Astrocyte (in vitro differentiated cells and primary cell): ENCODE measurements at places on chromosomes 12 and 14. TPM values are rescaled to one million over a fixed set of nuclear protein-coding genes. Genes with fewer than 3 reads are reported as not detected.
A peak's percentile ranks its signal among the peaks of the same experiment; 100 is the strongest.

Gene RPL10L
- total RNA-seq = not detected in 2 replicates

GRCh38 chr14:95518045-95518751 is 1.7 kb upstream of the SYNE3 start:
- H3K36me3 ChIP-seq = no peaks in the 10 kb centered on the region
- peaks cover 53% of the 10 kb centered on the region for H3K4me1 ChIP-seq
- no peak overlapping the region for H3K27ac ChIP-seq
- no peak overlapping the region for H3K4me3 ChIP-seq

GRCh38 chr14:85856430-85856829 is 326.5 kb downstream of the FLRT2 start:
- no peak overlapping the region for H3K27ac ChIP-seq
- H3K36me3 ChIP-seq = no peaks in the 10 kb centered on the region
- no peak overlapping the region for H3K4me3 ChIP-seq
- H3K4me1 ChIP-seq = no peaks in the 10 kb centered on the region

Gene MYF6
- not detected in 2 replicates for total RNA-seq

DNA sequence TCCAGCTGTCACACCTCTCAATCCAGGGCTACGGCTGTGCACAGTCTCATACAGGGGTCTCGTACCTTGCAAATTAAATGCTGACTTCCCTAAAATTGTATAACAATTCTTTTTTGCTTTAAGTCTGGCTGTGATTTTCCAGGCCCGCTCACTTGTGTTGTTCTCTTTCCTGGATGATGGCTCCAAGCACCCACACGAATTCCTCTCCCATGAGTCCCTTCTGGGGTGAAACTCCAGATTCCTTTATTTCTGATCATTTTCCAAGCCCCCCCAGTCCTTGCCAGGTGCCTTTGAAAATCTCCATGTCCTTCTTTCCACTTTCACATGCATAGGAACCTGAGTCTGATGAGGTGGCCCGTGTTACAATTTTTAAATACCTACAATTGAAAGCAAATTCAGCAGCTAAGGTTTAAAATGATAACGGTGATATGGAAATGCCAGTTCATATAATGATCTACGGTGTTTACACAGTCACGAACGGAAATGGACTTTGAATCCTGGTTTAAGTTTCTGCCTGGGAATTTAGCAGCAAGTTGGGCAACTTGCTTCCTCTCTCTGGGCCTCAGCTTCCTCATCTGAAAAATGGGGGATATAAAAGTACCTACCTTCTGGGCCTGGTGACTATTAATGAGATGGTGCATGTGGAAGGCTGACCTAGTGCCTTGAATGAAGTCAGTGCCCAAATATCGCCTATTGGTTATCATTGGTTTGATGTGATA is 85.5 kb downstream of the STAB2 start:
- no peaks in the 10 kb centered on the region for H3K36me3 ChIP-seq
- no peak overlapping the region for H3K4me3 ChIP-seq
- H3K4me1 ChIP-seq = no peaks in the 10 kb centered on the region
- H3K27me3 ChIP-seq = no peaks in the 10 kb centered on the region

DNA sequence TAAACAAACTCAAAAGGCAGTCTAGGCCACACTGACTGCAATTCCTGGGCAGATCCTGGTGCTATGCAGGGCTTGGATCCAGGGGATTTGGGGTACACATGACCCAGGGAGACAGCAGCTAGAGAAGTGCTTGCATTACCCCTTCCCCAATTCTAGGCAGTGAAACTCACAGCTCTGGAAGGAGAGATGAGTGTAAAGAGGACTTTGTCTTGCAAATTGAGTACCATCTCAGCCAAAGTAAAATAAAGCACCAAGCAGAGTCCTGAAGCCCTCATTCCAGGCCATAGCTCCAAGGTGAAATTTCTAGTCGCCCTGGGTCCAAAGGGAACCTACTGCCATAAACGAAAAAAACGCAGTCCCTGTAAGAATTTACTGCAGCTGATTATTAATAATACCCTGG is 644.9 kb upstream of the FLRT2 start:
- H3K4me3 ChIP-seq = no peak overlapping the region
- no peaks in the 10 kb centered on the region for H3K4me1 ChIP-seq
- H3K27ac ChIP-seq = no peak overlapping the region
- DNase-seq = no peak

Gene SLC25A47
- not detected in 2 replicates for total RNA-seq

- H3K36me3 ChIP-seq = peaks cover 21% of the 10 kb centered on the region
- H3K27ac ChIP-seq = peak overlapping the region; percentile 95
- DNase-seq = peak; percentile 91
- H3K4me3 ChIP-seq = no peak overlapping the region
- H3K4me1 ChIP-seq = peaks cover 72% of the 10 kb centered on the region
- no peaks in the 10 kb centered on the region for H3K27me3 ChIP-seq
Measured at GRCh38 chr12:109947521-109947920, 47.4 kb downstream of the TCHP start.

DNA sequence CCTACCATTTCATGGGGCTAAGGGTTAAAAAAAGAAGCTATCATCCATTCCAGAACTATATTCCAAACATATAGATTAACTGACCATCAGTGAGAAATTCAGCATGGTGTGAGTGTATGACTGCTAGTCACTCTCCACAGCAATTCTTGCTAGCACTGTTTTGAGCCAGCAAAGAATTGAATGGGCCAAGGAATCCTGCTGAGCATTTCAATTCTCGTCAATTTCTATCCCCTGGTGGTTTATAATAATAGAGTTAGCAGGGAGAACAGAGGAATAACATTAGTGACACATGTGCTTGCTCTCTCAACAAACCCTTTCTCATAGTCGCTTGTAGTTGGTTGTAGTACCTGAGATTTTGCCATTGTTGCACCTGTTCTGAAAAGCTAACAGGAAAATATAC is 7.2 kb downstream of the MBIP start:
- peaks cover 17% of the 10 kb centered on the region for H3K36me3 ChIP-seq
- H3K27ac ChIP-seq = no peak overlapping the region

- no peak overlapping the region for H3K4me3 ChIP-seq
- peaks cover 18% of the 10 kb centered on the region for H3K4me1 ChIP-seq
- no peaks in the 10 kb centered on the region for H3K27me3 ChIP-seq
Measured at GRCh38 chr14:100303925-100304324, 2.3 kb downstream of the SLC25A29 start.

DNA sequence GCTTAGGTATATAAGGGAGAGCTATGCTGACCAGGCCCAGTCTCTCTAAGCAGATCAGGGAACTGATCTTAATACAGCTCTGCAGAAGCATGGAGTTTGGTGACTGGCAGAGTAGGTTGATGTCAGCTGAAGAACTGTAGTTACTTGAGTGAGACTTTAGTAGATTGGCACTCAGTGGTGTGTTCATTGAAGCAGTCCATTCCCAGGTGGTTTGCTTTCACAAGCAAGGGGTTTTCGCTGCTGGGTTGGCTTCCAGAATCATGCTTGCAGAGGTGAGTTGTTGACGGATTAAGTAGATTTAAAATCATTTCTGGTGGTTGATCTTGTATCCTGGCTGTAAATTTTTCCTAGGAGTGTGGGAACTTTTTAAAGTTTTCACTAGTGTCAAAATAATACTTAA is 6.5 kb upstream of the DHRS7 start:
- H3K36me3 ChIP-seq = no peaks in the 10 kb centered on the region
- H3K4me3 ChIP-seq = no peak overlapping the region
- no peak for DNase-seq

Gene LGR5
- total RNA-seq = 0.29 and 0.32 TPM in 2 replicates

- DNase-seq = no peak
- no peak overlapping the region for H3K27ac ChIP-seq
- H3K36me3 ChIP-seq = no peaks in the 10 kb centered on the region
Measured at GRCh38 chr14:58631732-58632131, 6.0 kb upstream of the DACT1 start.

GRCh38 chr12:62632411-62632918 is 165.8 kb downstream of the MON2 start:
- H3K36me3 ChIP-seq = no peaks in the 10 kb centered on the region
- H3K27ac ChIP-seq = peak overlapping the region; percentile 28
- peak; percentile 25 for DNase-seq
- H3K4me3 ChIP-seq = peak overlapping the region; percentile 62

DNA sequence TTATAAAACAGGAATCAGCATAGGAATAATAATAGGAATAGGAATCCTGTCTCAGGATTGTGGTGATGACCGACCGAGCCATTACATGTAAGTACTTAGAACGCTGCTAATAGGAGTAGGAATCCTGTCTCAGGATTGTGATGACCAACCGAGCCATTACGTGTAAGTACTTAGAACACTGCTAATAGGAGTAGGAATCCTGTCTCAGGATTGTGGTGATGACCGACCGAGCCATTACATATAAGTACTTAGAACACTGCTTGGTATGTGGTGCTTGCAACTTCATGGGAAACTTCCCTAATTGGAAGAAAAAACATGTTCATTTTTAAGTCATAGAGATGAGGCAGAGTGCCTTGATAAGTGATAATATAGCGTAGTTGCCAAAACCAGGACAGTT is 30.0 kb downstream of the ELK3 start:
- no peak overlapping the region for H3K4me3 ChIP-seq
- H3K27me3 ChIP-seq = no peaks in the 10 kb centered on the region
- peaks cover 39% of the 10 kb centered on the region for H3K36me3 ChIP-seq
- peak; percentile 48 for DNase-seq
- H3K27ac ChIP-seq = no peak overlapping the region

Gene REP15
- total RNA-seq = 2.1 and 3.8 TPM in 2 replicates

GRCh38 chr14:104462651-104463630 is 116.6 kb upstream of the C14orf180 start:
- peaks cover 11% of the 10 kb centered on the region for H3K27me3 ChIP-seq
- H3K4me1 ChIP-seq = no peaks in the 10 kb centered on the region
- H3K36me3 ChIP-seq = no peaks in the 10 kb centered on the region
- H3K4me3 ChIP-seq = no peak overlapping the region
- no peak overlapping the region for H3K27ac ChIP-seq

- no peak overlapping the region for H3K27ac ChIP-seq
- no peaks in the 10 kb centered on the region for H3K4me1 ChIP-seq
- H3K27me3 ChIP-seq = peaks cover 60% of the 10 kb centered on the region
- no peak for DNase-seq
Measured at GRCh38 chr14:56816574-56817391, 6.5 kb upstream of the OTX2 start.

DNA sequence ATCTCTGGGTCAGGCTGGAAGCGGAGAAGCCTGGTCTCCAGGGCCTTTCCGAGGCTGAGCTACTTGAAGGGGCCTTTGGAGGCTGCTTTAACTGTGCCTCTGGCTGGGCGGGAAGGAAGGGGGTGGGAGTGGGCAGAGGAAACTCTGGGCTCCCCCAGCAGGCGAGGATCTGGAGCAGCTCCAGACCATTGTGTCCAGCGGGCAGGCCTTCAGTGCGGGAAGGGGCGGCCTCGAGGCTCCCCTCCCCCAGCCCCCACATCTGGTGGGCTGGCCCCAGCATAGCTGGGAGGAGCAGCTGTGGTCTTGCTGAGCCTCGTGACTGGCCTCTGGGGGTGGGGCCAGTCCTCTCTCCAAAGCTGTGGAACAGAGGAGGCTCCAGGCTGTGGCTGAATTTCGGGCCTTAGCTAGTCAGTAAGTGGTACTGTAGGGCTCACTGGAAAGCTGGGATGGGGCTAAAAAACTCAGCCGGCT is 3.4 kb downstream of the TAMALIN start:
- no peak overlapping the region for H3K4me3 ChIP-seq
- peaks cover 7% of the 10 kb centered on the region for H3K27me3 ChIP-seq
- peak overlapping the region; percentile 24 for H3K27ac ChIP-seq
- H3K36me3 ChIP-seq = no peaks in the 10 kb centered on the region
- peak; percentile 73 for DNase-seq
- peaks cover 21% of the 10 kb centered on the region for H3K4me1 ChIP-seq

Gene CLEC2D
- total RNA-seq = 3.2 and 4.7 TPM in 2 replicates

GRCh38 chr12:66196806-66197205 is 7.8 kb downstream of the IRAK3 start:
- no peaks in the 10 kb centered on the region for H3K27me3 ChIP-seq
- no peaks in the 10 kb centered on the region for H3K36me3 ChIP-seq
- no peak overlapping the region for H3K27ac ChIP-seq
- DNase-seq = no peak

- peak overlapping the region; percentile 5 for H3K4me3 ChIP-seq
- no peaks in the 10 kb centered on the region for H3K27me3 ChIP-seq
- H3K36me3 ChIP-seq = peaks cover 10% of the 10 kb centered on the region
- peak overlapping the region; percentile 91 for H3K27ac ChIP-seq
Measured at GRCh38 chr14:68942296-68943035, 36.6 kb downstream of the ACTN1 start.

GRCh38 chr12:31226639-31227038 is 99.3 kb downstream of the SINHCAF start:
- H3K27ac ChIP-seq = no peak overlapping the region
- H3K27me3 ChIP-seq = peaks cover 4% of the 10 kb centered on the region
- H3K4me3 ChIP-seq = no peak overlapping the region
- DNase-seq = no peak
- H3K4me1 ChIP-seq = no peaks in the 10 kb centered on the region

DNA sequence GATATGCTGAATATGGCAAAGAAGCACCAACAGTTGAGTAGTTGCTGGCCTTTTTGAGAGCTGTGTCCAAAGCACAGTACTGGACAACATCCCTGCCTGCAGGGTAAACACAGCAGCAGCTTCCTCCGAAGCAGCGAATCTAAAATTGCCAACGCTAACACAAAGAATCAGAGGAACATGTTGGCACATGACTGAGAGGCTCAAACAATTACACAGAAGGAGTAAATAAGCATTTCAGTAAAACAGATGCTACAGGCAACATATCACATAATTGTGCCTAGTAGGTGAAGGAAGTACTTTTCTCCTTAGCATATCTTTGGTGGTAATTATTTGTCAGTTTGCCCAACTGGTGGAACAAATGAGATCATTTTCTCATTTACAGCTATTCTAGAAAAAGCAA is 52.1 kb downstream of the KICS2 start:
- DNase-seq = no peak
- no peak overlapping the region for H3K4me3 ChIP-seq
- peaks cover 22% of the 10 kb centered on the region for H3K4me1 ChIP-seq

DNA sequence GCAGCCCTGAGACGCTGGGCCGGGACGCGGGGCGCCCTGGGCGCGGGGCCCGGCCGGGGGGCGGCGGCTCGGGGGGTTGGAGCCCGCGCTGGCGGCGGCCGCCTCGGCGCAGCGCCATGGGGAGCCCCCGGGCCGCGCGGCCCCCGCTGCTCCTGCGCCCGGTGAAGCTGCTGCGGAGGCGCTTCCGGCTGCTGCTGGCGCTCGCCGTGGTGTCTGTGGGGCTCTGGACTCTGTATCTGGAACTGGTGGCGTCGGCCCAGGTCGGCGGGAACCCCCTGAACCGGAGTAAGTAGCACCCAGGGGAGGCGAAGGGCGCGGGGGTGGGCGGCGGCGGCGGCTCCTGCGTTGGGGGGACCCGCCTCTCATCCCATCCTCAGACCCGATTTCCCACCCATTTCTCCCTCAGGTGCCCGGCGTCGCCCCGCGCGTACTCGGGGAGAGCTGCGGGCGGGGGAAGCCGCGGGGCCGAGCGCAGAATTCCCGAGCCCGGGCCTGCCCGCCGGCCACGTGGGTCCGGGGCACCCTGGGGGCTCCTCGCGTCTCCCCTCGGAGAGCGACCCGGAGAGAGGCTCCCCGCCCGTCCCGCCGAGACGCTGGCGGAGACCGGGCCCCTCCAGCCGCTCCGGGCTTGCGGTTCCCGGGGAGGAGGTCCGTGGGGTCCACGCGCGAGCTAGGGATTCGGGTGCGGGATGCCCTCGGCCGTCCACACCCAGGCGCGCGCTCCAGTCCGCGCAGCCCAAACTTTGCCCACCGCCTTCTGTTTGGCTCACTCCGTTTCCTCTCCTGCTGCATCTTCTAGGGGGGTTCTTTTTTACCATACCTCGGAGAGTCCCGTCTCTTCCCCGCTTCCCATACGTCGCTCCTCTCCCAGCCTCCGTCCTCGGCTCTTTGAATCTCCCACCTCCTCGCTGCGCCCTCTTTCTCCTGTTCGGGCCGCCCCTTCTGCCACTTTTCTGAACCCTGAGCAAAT is 807 bp downstream of the B4GALNT3 start:
- no peaks in the 10 kb centered on the region for H3K36me3 ChIP-seq
- peaks cover 5% of the 10 kb centered on the region for H3K4me1 ChIP-seq
- DNase-seq = no peak
- peak overlapping the region; percentile 28 for H3K4me3 ChIP-seq
- H3K27me3 ChIP-seq = peaks cover 71% of the 10 kb centered on the region
- H3K27ac ChIP-seq = no peak overlapping the region

Gene SYCP3
- total RNA-seq = not detected in 2 replicates
